HT1080 (cell line): ENCODE measurements at places on chromosomes 1 and 21.
A peak's percentile ranks its signal among the peaks of the same experiment; 100 is the strongest.

- DNase-seq, result no peak
Measured at GRCh38 chr1:197173571-197174507, 27.4 kb upstream of the ASPM start.

- DNase-seq, result no peak
Measured at GRCh38 chr1:25815208-25816111, 4.3 kb upstream of the MTFR1L start.

DNA sequence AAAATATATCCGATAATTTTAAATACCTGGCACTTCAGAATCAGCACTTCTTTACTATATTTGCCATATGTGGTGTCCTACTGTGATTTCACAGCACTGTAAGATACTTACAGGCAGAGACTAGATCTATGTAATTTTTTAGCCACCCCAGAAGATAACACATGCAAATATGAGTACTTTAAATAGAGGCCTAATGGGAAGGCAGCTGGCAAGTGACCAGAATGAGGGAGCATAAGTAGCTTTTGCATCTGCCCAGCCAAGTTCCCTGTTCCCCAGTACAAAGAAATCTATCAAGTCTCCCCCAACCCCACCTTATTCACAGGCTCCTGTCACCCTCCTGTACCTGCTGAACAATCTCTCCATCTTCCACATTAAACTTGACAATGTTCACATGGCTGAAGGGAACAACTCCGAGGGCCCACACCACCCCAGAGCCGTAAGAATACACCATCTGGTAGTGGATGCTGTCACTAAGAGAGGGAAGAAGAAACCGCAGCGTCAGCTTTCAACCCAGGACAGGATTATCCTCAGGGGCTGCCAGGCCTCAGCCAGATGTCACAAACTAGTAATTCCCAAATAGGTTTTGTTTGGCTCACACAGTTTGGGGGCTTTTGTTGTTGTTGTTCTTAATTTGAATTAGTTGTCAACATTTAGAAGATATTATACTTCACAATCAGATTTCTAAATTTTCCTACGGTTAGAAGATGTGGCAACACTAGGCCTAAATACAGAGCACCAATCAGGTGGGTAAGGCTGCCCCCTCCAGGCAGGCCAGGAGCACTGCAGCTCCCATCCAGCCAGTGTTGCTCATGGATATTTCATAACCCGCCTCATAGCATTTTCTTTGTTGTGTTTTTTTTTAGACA is 10.4 kb downstream of the EMC1 start:
- DNase-seq, result peak; percentile 71

GRCh38 chr1:203453616-203454015 is 22.0 kb upstream of the PRELP start:
- no peak for DNase-seq

DNA sequence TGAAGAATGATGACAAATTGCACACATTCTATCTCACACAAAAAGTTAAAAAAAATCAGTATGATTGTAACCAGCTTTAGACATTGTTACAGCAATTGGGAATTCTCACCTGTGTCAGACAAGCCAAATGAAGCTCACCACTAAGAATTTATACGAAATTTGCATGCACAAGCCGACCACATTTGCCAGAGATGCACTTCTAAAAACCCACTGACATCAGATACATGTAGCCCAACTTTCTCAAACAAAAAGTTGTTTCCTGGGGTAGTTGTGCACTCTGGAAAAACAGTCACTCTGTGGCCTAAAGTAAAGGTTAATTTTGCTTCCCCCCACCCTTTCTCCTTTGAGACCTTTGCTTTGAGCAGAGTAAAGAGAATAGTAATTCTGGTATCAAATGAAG is 67.9 kb upstream of the IL12RB2 start:
- DNase-seq, result no peak

DNA sequence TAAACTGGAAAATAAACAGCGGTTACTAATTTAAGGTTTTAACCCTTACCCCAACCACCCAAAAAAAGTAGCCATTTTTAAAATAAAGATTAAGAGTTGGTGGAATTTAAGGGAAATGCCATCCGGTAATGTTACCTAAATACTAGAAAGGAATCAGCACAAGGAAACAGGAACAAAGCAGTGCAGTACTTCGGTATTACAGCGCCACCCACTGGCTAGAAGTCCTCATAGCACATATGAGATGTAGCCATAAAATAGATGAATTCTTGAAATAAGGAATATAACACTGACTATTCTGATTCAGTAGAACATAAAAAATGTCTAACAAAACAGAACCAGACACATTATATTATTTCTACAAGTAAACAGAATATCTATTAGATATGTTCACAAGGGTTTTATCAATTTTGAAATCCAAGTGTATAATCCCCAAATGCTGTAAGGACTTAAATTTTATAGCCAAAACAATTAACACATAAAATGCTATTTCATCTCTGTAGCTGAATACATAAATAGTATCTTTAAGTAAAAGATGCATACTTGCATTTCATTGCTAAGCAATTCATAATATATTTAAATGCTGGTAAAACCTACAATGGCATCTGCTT is 58.8 kb downstream of the FRRS1 start:
- DNase-seq, result peak; percentile 59

- no peak for DNase-seq
Measured at GRCh38 chr1:226734611-226735153, 4.4 kb downstream of the ITPKB start.

DNA sequence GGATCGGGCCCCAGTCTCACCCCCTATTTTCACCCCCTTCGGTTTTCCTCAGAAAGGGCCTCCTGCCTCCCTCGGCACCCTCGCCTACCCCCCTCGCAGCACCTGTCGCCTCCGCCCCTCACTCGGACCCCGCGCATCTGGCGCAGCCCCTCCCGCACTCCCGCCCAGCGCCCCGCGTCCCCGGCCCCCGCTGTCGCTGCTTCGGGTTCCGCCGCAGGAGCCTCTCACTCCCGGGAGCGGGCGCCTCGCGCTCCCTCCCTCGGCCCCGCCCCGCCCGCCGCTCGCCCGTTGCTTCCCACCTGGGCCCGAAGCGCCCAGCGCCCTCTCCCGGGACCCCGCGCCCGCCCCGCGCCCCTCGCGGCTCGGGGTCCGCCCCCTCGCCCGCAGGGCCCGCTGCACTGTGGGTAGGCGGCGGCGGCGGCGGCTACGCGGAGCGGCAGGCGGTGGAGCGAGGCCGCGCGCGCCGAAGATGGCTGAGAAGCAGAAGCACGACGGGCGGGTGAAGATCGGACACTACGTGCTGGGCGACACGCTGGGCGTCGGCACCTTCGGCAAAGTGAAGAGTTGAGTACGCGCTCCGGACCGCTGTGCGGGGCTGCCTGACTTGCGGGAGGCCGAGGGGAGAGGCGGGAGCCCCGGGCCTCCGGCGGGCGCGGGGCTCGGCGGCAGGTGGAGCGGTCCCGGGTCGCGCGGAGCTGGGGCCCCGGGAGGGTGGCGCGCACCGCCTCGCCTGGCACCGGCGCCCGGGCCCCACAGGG is at the start of gene PRKAA2:
PRKAA2 (plus strand) TSS at position 396 of the 758 bp plus-strand sequence; CDS start at position 470, 74 bp downstream.
- peak; percentile 16 for DNase-seq

DNA sequence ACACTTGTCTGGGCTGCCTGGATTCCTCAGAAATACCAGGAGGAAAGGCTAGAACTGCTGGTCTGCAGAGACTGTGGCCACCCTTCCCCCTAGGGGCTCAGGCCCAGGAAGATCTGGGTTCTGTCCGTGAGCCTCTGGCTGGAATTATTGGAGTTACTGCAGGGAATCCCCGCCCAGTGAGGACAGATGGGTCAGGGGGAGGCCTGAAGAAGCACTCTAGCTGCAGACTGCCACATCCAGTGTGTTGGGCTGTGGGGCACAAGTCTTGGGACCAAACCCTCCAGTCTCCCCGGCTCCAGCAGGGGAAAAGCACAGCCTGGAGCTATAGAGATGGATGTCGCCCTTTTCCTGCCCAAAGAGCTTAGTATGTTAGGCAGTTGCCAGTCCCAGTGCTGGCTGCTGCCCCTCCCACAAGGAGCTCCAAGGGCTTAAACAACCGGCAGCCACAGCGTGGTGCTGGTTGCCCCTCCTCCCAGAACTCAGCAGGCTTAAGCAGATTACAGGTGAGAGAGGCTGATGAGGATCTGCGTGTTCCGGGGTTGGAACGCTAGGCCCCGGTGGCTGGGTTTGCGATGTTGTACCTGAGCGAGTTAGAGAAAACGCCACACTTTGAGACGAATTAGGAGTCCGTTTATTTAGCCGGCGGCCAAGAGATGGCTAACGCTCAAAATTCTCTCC is 255.5 kb upstream of the LRRC7 start:
- no peak for DNase-seq

- no peak for DNase-seq
Measured at GRCh38 chr1:29695036-29695435, 458.7 kb downstream of the PTPRU start.

- no peak for DNase-seq
Measured at GRCh38 chr1:220705782-220706181, 15.6 kb downstream of the C1orf115 start.
